ENCODE measurements at places on chromosomes 7 and 10.

- DNase-seq: no peak
These were observed 179.9 kb downstream of the SEMA3E start for GRCh38 chr7:83469076-83469475.

- no peak for DNase-seq
These were observed 49.0 kb downstream of the SLIT1 start for GRCh38 chr10:97136756-97137155.

DNA sequence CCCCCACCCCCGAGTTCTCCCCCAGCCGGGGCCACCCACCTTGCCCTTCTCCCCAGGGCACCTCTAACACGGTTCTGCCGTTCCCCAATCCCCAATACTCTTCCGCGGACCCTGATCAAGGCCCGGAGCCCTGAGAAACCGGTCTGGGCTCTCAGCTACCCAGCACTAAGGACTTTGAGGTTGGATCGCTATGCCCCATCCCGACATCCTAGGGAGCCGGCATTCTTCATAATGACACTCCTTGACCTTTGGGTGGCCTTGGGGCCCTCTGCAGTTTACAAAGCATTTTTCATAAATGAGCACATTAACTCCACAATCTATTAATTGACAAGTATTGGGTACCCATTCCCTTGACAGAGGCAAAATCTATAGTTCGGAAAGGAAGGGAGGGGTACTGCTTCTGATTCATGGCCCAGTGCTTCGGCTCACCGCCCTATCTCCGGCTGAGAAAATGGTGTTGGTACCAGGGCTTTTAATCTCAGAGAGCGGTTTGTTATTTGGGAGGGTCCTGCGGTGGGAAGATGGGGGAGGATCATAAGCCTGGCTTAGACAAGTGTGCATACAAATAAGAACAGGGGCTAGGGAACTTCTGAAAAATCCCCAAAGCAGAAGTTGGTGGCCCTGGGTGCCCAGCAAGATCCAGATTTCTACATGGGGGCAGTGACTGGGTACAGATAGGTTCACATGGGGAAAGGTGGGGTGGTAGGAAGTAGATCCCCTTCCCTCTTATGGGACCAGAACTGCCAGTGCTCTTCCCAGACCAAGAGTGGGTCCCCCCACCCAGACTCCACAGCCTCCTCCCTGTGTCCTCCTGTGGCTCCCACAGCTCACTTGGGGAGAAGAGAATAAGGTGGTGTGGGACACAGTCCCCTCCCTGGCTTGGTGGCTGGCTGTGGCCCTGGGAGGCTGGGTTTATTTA lies 3.2 kb downstream of the IMPDH1 start:
- DNase-seq: no peak

GRCh38 chr10:63200431-63200830 lies 67.3 kb downstream of the NRBF2 start:
- DNase-seq: no peak

- no peak for DNase-seq
These were observed 64.7 kb upstream of the AOAH start for GRCh38 chr7:36788825-36789470.

DNA sequence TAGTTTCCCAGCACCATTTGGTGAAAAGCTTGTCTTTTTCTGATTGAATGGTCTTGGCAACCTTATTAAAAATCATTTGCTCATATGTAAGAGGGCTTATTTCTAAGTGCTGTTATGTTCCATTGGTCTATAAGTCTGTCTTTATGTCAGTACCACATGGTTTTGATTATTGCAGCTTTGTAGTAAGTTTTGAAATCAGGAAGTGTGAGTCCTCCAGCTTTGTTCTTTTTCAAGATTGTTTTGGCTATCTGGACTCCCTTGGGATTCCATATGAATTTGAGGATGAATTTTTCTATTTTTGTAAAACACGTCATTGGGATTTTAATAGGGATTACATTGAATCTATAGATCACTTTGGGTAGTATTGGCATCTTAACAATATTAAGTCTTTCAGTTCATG lies 5.4 kb downstream of the KIF11 start:
- DNase-seq: no peak

DNA sequence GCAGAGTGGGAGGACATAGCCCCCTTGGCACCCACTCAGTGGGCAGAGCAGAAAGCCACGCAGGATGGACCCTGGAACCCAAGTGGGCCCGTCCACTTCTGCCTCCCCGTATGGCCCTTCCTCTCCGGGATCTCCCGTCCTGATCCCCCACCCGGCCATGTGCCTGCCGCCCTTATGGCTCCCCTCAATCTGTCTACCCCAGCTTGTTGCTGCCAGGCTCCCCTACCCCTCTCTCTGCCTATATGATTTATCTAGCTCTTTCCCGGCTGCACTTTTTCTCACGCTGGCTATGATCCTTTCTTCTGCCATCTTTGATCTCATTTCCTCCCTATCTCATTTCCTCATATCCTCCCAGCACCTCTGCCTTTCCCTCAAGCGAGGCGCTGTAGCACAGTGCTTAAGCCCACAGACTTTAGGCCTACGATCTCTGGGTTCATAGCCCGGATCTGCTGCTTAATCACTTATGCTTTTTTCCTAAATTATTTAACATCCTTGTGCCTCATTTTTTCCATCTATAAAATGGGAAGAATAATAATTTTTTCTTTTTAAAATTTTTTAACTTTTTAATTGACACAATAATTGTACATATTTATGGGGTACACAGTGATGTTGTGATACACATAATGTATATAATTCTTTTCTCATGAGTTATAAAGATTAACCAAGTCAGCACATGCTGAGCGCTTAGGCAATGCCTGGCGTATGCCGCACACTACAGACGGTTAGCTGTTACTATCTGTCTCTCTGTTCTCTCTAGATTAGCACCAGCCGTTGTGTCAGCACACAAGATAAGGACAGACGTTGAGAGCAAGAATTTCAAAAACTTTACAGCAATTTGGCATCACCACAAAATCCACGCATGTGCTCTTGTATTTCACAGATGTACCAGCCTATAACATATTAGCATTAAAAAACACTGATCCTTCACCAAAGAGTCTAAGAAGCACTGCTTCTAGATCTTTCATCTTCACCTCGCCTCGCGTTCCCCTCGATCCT lies 18.1 kb downstream of the KCNH2 start:
- DNase-seq: no peak

GRCh38 chr10:10094691-10095090 lies 923.0 kb upstream of the CELF2 start:
- DNase-seq: no peak

DNA sequence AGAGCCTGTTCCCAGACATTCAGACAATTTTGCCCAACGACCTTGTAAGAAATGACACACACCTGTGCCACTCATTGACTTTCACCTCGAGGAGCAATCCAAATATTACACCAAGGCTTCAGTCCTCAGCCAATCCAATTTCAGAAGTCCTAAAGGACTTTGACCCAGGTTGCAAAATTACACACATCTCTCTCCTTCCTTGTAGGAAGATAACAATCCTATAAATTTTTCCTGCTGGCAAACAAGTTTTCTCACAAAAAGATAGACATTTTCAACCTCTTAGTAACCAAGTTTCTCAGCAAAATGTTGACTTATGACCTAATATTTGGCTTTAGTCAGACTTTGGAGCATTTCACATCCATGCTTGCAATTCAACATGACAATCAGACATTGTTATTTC lies 745.0 kb downstream of the GRID1 start:
- no peak for DNase-seq

DNA sequence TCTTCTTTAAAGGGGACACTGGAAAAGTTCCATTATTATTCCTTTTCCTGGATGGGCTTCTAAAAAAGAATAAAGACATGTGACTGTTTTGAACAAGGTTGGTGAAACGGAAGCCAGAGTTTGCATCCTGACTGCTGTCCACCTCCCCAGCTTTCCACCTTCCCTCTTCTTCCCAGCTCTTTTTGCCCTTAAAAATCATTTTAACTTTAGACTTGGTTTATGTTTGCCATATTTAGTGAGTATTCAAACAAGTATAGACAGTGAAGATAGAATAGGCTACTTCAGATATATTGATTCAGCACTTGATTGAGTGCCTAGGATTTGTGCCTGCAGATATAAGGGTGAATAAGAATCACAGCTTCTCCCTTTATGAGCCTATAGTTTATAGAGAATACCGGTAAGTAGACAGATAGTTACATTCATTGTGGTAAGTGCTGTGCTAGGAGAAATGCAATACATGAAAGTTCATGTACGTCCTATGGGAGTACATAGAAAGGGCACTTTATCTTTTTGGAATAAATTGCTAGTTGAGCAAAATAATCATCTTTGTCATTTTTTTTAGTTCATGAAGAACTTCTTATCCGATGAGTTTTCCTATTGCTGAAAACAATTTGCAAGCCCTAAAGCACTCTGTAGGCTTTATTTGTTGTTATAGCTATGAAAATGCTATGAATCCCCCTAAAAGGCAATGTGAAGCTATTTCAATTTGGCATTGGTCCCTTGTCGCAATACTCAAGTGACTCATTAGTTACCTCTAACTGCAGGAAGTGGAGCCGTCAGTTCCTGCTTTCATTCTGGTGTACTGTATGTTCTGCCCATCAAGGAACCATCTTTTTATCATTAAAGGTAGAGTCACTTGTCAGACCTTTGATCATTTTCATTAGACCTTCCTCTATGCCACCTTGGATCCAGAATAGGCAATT lies 57.2 kb upstream of the STRIP2 start:
- no peak for DNase-seq

- DNase-seq: no peak
These were observed 27.8 kb downstream of the STN1 start for GRCh38 chr10:103890194-103890658.

GRCh38 chr10:64076322-64076940 lies 555.2 kb downstream of the REEP3 start:
- no peak for DNase-seq

DNA sequence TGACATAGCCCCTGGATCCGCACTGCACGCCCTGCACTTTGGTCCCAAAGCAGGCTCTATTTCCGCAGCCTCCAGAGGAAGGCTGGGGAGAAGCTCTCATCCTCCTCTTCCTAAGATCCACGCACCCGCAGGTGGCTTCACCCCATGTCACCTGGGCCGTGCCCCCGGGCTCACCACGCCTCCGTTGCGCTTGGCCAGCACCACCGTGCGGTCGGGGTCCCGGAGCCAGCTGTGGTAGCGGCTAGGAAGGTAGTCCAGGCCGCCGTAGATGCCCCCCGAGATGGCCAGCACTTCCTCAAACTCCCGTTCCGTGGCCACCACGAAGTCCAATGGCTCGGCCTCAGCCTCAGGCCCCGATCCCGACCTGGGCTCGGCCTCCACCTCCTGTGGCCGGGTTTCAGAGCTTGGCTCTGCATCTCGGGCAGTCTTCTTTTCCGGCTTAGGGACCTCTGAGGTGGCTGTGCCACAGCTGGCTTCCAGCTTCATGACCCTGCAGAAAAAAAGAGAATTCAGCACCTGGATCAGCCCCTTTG lies 5.7 kb downstream of the NAT16 start:
- no peak for DNase-seq

DNA sequence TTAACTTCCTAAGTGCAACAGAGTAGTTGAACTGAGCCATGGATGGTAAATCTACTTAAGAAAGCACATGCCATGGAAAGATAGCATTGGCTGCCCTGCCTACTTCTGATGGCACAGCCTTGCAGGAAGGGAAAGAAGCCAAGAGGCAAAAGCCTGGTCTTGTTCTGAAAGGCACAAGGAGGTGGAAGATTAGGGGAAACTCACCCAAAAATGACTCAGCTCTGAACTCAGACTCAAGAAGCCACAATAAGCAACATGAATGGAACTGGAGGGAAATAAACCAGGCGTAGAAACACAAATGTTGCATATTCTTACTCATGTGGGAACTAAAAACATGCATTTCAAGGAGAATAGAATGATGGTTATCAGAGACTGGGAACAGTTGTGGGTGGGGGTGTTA lies 20.8 kb upstream of the ALOX5 start:
- peak; percentile 32 for DNase-seq

- no peak for DNase-seq
These were observed 169.7 kb upstream of the PHYHIPL start for GRCh38 chr10:59006511-59007306.

- DNase-seq: no peak
These were observed 257.5 kb downstream of the INHBA start for GRCh38 chr7:41445432-41445831.

- DNase-seq: no peak
These were observed 76.1 kb upstream of the RHEB start for GRCh38 chr7:151595702-151596350.

DNA sequence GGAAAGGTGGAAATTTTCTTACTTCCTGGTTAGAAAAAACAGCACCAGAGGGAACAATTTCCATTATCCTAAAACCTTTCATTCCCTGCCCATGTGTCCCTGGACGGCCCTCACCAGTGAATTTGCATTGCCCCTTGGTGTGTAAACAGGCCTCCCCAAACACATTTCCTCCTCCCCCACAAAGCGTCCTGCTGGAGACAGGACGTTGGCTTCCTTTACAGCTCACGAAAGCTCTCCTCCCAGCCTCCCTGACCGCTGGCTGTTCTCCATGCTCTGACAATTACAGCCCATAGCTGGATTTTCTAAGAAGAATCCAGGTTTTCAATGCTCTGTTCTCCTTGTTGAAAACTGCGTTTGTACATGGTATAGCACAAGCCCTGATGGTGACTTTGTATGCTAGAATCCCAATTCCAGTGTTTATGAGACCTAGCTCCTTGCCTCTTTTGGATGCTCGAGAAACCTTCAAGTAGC lies 724.2 kb upstream of the CELF2 start:
- no peak for DNase-seq

- no peak for DNase-seq
These were observed 31.8 kb downstream of the GPRIN2 start for GRCh38 chr10:46524472-46525176.

DNA sequence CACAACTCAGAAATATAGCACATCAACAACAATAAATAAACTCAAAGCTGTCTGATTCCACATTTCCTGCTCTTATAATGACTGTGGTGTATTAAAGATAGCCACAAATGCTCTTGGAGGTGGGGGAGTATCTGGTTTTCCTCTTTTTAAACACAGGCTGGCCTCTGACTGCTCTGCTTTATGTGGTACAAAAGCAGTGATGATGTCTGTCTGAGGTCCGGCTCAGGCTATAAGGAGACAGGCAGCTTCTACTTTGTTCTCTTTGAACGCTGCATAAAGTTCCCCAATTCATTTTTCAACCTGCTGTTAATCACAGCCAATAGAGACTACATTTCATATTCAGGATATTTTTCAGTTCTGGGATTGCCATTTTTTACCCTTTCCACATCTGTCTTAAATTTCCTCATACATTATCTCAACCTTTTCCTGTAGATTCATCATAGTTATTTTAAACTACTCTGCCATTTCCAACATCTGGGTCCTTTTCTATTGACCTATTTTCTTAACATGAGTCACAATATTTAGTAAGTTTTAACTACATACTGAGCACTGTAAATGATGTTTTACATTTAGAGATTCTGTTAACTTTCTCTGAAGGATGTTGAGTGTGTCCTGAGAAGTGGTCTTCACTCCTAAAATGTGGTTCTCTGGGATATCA lies 64.9 kb downstream of the CRPPA start:
- DNase-seq: no peak

DNA sequence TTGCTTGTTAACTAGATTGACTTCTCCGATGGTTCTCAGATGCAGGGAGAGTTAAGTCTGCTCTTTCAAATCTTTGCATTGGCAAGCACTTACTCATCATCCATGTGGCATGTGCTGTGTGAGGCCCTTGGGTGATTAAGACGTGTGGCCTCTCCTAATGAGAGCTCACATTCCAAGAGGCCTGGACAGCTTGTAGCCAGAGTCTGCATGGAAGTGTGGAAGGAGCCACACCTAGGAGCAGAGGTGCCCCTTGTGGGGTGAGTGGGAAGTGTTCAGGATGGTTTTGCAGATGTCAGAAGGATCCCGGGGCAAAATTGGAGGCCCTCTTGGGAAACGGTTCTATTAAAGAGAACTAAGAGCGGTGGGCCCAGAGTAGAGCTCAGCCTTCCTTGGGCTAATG lies 225.9 kb downstream of the PAXIP1 start:
- DNase-seq: no peak
